Breast epithelium (tissue), 4 donors: ENCODE measurements at places on chromosomes 5 and 9. TPM values are rescaled to one million over a fixed set of nuclear protein-coding genes. Genes with fewer than 3 reads are reported as not detected.

GRCh38 chr9:83794051-83794450 is 23.5 kb downstream of the GKAP1 start:
- no peaks in the 10 kb centered on the region for H3K4me1 ChIP-seq
- no peak overlapping the region for H3K27ac ChIP-seq
- peaks cover 4% of the 10 kb centered on the region for H3K36me3 ChIP-seq
- no peak overlapping the region for H3K4me3 ChIP-seq
- H3K27me3 ChIP-seq = no peaks in the 10 kb centered on the region

- H3K27ac ChIP-seq = no peak overlapping the region
- DNase-seq = no peak
- no peaks in the 10 kb centered on the region for H3K4me1 ChIP-seq
- H3K4me3 ChIP-seq = no peak overlapping the region
Measured at GRCh38 chr9:89366711-89367110, 48.4 kb downstream of the SECISBP2 start.

DNA sequence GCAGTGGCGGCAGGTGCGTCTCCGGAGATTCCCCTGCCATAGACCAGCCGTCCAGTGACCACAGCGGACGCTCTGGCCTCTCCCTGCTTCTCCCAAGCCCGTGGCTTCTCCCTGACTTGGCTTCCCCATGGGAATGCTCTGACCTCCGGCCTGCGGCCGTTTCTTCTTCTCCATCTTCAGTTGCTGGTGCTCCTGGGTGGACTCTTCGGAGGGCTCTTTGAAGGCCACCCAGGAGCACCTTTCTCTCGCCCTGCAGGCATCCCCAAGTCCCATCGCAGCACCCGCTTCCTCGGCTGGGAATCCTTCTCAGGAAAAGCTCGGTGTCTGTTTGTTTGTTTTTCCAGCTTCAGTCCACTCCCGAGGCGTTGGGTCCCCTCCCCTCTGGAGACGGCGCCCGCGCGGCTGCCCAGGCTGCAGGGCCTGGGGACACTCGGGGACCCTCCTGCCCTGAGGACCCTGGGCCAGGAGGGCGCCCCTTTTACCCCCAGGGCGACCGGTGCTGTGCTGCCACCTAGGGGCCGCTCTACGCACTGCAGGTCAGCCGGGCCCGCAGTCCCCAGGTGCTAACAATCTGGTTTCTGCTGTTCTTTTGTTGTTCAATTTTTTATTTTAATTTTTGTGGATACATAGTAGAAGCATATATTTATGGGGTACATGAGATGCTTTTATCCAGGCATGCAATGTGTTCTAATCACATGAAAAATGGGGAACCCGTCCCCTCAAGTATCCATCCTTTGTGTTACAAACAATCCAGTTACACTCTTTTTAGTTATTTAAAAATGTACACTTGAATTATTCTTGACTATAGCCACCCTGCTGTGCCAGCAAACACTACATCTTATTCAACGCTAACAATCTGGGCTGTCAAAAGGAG is 197.9 kb upstream of the ADAMTS16 start:
- H3K4me1 ChIP-seq = no peaks in the 10 kb centered on the region
- no peaks in the 10 kb centered on the region for H3K27me3 ChIP-seq
- no peak overlapping the region for H3K27ac ChIP-seq

DNA sequence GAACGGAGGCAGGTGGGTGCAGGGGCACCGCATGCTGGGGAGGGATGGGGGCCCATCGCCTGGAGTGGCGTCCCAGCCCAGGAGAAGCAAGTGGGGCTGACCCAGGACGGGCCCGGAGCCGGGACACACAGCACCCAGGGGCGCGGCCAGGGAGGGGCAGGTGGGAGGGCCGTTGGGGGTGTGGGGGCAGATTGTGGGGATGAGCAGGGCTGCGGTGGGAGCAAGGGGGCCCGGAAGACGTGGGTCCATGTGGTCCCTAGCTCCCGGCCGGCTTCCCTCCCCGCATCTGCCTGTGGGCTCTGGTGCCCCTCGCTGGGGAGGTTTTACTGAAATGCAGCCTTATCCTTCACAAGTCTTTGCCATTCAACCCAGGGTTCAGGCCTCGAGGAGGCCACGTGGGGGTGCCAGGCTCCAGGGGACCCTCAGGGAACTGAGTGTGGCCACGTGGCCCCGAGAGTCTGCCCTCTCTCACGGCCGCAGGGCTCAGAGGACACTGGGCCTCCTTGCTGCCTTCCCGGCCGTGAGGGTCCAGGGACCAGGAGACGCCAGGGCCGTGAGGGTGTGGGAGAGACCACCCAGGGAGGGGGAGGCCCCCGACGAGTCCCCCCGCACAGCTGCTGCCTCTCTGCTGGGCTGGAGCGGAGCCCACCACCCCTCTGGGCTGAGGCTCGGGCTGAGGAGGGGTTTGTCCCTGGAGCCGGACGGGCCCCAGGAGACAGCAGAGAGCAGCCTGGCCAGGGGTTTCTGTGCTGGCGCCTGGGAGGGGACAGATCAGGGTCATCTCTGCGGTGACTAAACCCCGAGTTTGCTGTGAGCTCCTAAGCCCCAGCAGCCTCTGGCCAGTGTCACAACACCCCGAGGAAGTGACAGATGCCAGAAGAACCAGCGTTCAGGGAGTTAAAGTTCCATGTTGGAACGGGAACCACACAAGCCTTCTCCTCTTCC is 35.2 kb downstream of the SLC9A3 start:
- no peaks in the 10 kb centered on the region for H3K27me3 ChIP-seq
- no peak for DNase-seq
- no peak overlapping the region for H3K27ac ChIP-seq
- H3K4me1 ChIP-seq = no peaks in the 10 kb centered on the region

Gene GHR
- 234 TPM for total RNA-seq

DNA sequence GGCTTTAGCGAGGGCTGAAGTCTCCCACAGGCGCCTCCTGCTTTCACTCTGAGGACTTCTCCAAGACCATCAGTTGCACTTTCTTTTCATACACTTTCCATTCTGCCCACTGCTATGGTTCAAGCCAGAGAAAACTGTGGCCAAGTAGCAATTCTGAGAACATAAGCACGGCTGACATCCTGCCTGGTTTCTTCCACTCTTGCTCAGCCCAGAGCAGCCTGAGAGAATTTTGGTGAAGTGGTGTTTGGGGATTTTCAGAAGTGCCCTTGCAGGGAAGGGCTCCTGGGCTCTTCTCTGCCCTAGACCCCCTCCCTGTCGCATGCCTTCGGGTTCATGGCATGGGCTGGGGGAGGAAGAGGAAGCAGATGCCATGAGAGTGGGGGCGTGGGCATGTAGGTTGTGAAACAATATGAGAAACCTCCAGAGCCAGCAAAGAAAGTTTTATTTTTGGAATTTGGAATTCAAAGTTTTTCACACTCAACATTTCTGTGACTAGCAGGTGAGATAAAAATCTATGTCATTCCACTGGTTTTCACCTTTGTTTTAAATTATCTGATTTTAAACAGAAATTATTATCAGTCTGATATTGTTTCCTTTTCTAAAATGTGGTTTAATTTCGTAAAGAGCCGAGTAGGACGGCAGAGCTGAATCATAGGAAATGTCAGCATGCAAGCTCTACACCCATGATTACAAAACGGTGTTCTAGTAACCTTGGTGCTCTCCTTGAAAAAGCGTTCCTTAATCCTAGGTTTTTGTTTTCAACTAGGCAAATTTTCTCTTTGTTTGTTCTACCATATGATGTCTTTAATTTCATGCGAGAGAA is 27.8 kb upstream of the TNFSF8 start:
- H3K4me1 ChIP-seq = no peaks in the 10 kb centered on the region
- no peaks in the 10 kb centered on the region for H3K27me3 ChIP-seq
- no peak for DNase-seq
- H3K4me3 ChIP-seq = no peak overlapping the region
- no peak overlapping the region for H3K27ac ChIP-seq
- H3K36me3 ChIP-seq = no peaks in the 10 kb centered on the region

Gene GAPT
- total RNA-seq = 1.3 TPM

DNA sequence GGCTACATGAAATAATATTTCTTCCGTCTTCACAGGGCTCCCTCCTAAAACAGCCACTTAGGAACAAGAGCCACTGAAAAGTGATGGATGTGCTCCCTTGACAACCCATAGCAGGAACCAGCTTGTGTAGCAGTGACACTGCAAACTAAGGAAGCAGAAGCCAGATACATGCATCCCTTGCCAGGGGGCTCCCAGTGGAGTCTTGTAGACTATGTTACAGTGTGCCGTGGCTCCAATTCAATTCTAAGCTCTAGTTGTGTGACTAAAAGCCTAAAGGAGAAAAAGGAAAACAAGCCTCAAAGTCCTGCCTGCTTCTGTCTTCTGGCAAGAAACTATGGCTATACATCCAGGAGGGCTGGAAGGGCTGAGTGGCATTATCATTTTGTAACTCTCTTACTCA is 12.2 kb upstream of the TAF1L start:
- no peak for DNase-seq
- H3K27ac ChIP-seq = no peak overlapping the region
- no peaks in the 10 kb centered on the region for H3K27me3 ChIP-seq
- H3K4me3 ChIP-seq = no peak overlapping the region
- no peaks in the 10 kb centered on the region for H3K36me3 ChIP-seq
- H3K4me1 ChIP-seq = no peaks in the 10 kb centered on the region

DNA sequence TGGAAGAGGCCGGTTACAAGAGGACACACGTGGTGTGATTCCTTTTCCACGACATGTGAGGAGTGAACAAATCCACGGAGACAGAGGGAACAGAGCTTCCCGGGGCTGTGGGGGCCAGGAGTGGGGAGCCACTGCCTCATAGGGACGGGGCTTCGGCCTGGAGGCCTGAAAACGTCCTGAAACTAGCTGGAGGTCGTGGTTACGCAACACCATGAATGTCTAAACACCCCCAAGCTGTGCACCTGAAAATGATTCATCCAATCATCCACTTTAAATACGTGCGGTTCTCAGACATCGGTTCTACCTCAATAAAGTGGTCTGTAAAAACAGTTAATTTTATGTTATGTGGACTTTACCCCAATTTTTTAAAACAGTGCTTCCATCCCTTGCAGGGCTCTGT is 65.3 kb upstream of the PPP1R26 start:
- peaks cover 8% of the 10 kb centered on the region for H3K27me3 ChIP-seq
- no peak overlapping the region for H3K27ac ChIP-seq
- no peak overlapping the region for H3K4me3 ChIP-seq
- H3K4me1 ChIP-seq = no peaks in the 10 kb centered on the region

Gene PCDHA4
- 0.64 TPM for total RNA-seq

DNA sequence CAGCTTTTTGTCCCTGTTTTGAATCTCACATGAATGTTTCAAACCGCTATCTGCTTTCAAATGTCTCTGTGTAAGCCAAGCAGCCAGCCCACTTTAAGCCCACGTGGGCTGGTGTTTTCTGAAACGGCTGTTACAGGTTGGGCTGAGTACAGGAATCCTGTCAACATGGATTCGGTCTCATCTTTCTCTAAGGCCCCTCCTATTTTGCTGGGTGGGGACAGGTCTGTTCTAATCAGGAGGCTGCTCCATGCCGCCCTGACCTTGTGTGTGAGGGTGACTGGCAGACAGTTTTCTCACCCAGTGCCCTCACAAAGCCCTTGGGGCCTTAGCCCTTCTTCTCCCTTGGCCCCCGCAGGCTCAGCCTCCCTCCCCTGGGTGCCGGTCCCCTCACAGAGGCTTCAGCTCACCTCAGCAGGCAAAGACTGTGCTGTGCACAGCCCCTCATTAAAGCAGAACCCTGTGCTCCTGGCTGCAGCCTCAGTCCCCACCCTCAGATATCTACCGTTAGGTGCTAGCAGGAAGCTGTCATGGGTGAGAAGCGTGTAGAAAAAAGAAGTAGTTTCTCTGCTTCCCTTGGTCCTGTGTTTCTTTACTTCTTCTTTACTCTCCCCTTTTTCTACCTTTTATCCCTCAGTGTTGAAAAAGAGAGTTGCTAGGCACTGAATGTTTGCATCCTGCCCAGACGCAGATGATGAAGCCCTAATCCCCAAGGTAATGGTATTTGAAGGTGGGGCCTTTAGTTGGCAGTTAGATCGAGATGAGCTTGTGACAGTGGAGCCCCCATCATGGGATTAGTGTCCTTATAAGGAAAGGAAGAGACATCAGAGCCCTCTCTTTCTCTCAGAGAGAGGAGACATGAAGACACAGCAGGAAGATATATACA is 205.7 kb downstream of the ADAMTS12 start:
- DNase-seq = no peak
- H3K27ac ChIP-seq = no peak overlapping the region
- no peaks in the 10 kb centered on the region for H3K4me1 ChIP-seq
- no peaks in the 10 kb centered on the region for H3K36me3 ChIP-seq
- H3K4me3 ChIP-seq = no peak overlapping the region
- no peaks in the 10 kb centered on the region for H3K27me3 ChIP-seq

Gene RASGEF1C
- not detected for total RNA-seq

DNA sequence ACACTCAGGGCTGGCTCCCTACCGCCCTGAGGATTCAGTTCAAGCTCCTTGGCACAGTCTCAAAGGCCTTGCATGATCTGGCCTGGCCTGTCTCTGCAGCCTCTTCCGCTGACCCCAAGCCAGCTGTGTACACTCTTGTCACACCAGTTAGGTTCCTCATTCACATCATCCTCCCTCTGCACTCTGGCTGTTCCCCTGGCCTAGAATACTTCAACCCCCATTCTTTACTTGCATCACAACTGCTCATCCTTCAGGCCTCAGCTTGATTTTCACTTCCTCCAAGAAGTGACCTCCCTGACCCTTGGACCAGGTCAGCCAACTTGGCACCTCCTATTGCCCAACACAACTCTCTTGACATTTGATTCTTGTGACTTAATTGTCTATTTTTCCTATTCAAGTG is 18.9 kb upstream of the PFDN1 start:
- no peak overlapping the region for H3K4me3 ChIP-seq
- no peaks in the 10 kb centered on the region for H3K4me1 ChIP-seq
- no peaks in the 10 kb centered on the region for H3K36me3 ChIP-seq
- H3K27me3 ChIP-seq = no peaks in the 10 kb centered on the region

GRCh38 chr5:2306711-2307110 is 424.0 kb upstream of the IRX4 start:
- no peaks in the 10 kb centered on the region for H3K4me1 ChIP-seq
- DNase-seq = no peak

Gene GPX3
- 2,830 TPM for total RNA-seq

- no peak overlapping the region for H3K4me3 ChIP-seq
- no peak for DNase-seq
- no peaks in the 10 kb centered on the region for H3K4me1 ChIP-seq
- no peaks in the 10 kb centered on the region for H3K36me3 ChIP-seq
- peak overlapping the region; percentile 41 for H3K27ac ChIP-seq
- H3K27me3 ChIP-seq = no peaks in the 10 kb centered on the region
Measured at GRCh38 chr9:131271506-131271931, 4.8 kb downstream of the FAM78A start.

- H3K27ac ChIP-seq = no peak overlapping the region
- H3K4me1 ChIP-seq = no peaks in the 10 kb centered on the region
- no peak for DNase-seq
- no peaks in the 10 kb centered on the region for H3K27me3 ChIP-seq
Measured at GRCh38 chr5:23089286-23089685, 236.1 kb upstream of the CDH12 start.

- no peak for DNase-seq
- no peaks in the 10 kb centered on the region for H3K27me3 ChIP-seq
- no peaks in the 10 kb centered on the region for H3K36me3 ChIP-seq
Measured at GRCh38 chr9:24936117-24936516, 390.4 kb upstream of the IZUMO3 start.

- no peaks in the 10 kb centered on the region for H3K36me3 ChIP-seq
- DNase-seq = no peak
- no peak overlapping the region for H3K27ac ChIP-seq
- no peak overlapping the region for H3K4me3 ChIP-seq
- no peaks in the 10 kb centered on the region for H3K4me1 ChIP-seq
- no peaks in the 10 kb centered on the region for H3K27me3 ChIP-seq
Measured at GRCh38 chr5:35902046-35902672, 36.3 kb downstream of the CAPSL start.

Gene IFNA13
- not detected for total RNA-seq
